ENCODE measurements at places on chromosomes 13 and 19.

DNA sequence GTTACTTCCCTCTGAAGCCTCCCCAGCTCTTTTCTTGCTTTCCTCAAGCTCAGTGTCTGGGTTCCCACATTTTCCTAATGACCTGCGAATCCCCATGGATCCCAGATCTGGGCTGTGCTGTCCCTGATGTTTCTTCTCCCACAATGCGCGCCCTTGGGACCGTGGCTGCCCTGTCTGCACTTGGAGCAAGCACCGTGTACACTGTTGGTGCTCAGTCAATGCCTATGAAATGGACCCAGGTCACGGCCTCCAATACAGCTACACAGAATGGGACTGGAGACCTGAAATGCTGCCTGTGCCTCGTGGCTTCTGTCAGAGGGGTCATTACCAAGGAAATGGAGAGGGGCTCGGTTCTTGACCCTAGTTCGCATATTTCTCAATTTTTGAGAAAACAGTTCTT, 160.1 kb upstream of the SOX1 start:
- no peak for DNase-seq

DNA sequence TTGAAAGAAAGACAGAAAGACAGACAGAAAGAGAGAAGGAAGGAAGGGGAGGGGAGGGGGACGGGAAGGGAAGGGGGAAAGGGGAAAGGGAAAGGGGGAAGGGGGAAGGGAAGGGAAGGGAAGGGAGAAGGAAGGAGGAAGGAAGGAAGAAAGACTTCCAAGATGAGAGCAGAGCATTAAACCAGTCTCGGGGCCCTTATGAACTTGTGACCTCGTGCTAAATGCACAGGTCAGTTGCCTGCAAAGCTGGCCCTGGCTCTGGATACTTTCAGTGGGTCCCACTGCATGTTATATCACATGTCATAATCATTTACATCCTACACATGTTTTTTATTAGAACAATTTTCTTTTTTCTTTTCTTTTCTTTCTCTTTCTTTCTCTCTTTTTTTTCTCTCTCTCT, 24.2 kb upstream of the ABCC4 start:
- no peak for DNase-seq

GRCh38 chr13:46176756-46177155, 5.2 kb downstream of the LCP1 start:
- DNase-seq, result no peak

GRCh38 chr19:54670576-54671357, 8.0 kb downstream of the LILRB4 start:
- DNase-seq, result no peak

- DNase-seq, result no peak
Measured at GRCh38 chr13:42924344-42924743, 67.7 kb downstream of the EPSTI1 start.

GRCh38 chr13:39224671-39225240, 186.5 kb downstream of the NHLRC3 start:
- no peak for DNase-seq

GRCh38 chr19:54133312-54133956, 4.1 kb upstream of the CNOT3 start:
- DNase-seq, result peak; percentile 83

All from neuronal stem cell (in vitro differentiated cells).